ENCODE measurements at places on chromosomes 12 and 14.

GRCh38 chr12:110647631-110648040 lies 33.7 kb downstream of the TCTN1 start:
- no peak for DNase-seq

DNA sequence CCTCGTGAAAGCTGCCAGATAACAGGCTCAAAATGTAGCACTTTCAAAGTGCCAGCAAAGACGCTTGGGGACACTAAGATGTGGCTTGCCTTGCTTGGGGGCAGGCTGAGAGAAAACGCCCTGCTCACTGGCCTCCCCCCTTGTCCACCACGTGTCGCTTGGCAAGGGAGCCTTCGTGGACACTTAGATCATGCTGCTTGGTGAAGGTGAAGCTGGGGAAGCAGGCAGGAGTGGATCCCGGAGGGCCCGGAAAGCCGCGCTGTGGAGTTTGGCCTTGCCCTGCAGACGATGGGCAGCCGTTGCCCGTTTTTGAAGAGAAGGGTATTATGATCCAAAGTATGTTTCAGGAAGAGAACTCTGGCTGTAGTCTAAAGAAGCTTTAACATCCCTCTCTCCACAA lies 53.4 kb upstream of the BDKRB2 start:
- no peak for DNase-seq

DNA sequence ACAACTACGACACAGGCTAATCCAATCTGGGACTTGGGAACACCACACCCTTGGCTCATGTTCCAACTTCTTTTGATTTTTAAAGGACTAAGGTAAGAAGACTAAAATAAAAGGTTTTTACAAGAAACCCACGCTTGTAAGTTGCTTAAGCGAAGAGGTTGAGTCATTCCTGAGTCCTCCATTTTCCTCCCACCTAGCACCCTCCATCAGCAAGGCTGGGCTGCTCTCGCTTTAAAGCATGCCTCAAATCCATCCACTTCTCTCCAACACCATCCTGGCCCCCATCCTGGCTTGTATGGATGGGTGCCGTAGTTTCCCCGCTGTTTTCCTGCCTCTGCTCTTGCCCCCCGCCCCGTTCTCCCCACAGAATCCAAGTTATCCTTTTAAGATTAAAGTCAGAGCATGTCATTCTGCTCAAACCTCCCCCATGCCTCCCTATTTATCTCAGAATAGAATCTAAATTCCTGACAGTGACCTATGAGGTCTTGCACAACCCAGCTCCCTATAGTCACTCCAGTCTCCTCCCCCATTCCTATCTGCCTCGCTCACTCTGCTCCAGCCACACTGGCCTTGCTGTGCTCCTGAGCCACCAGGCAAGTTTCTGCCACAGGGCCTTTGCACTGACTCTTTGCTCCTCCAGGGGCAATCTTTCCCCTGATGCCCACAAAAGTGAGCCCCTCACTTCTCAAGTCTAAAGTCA lies 34.5 kb downstream of the SCARB1 start:
- no peak for DNase-seq

- DNase-seq, result peak; percentile 89
Observed at GRCh38 chr12:110256780-110257431, 24.1 kb upstream of the ATP2A2 start.

GRCh38 chr12:6788972-6789924 lies at the start of gene CD4:
Gene CD4 (plus strand): TSS chr12:6789528. CDS start chr12:6800139, 10,611 bp downstream.
- DNase-seq, result peak; percentile 46
